ENCODE measurements at places on chromosomes 5 and 9. TPM values are rescaled to one million over a fixed set of nuclear protein-coding genes. Genes with fewer than 3 reads are reported as not detected.

DNA sequence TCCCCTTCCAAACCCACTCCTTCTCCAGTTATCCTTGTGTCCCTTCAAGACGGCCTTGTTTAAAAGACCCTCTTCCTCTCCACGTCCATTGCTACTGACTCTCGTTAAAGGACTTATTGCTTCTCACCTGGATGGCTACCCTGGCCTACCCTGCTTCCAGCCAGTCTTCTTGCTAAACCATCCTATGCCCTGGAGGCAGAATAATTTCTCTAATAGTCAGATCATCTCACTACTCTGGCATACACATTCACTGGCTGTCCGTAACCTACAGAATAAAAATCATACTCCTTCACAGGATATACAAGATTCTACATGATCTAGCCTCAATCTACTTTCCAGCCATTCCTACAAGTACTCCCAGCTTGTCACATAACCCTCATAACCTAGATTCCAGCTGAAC lies 92.6 kb downstream of the TRPM6 start:
- no peaks in the 10 kb centered on the region for H3K36me3 ChIP-seq
- H3K27me3 ChIP-seq, result peaks cover 7% of the 10 kb centered on the region
- no peak for DNase-seq
- no peaks in the 10 kb centered on the region for H3K4me1 ChIP-seq
- H3K4me3 ChIP-seq, result no peak overlapping the region

DNA sequence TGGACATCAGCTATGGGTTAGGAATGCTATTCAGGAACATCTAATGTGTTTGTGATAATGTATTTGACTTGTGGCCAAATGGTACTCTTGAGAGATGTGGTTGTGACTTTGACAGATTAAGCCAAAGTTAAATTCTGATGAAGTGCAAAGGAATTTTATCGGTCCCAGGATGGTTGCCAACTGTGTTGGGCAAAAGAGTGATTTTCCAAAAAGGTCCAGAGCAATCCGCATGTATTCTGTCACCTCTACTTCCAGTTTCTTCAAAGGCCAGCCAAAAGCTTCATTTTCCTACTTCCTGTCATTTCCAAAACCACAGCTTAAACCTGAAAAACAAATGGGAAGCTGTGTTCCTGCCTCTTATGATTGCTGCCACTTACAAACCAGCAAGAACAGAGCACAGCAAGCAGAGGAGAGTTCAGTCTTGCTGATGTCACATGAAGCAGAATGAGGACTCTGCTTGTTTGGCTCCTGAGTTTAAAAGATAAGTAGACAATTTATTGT lies 59.8 kb downstream of the MARCHF3 start:
- H3K4me3 ChIP-seq, result peak overlapping the region; percentile 19
- peak overlapping the region; percentile 98 for H3K27ac ChIP-seq
- H3K36me3 ChIP-seq, result peaks cover 4% of the 10 kb centered on the region
- no peaks in the 10 kb centered on the region for H3K27me3 ChIP-seq
- H3K4me1 ChIP-seq, result peaks cover 50% of the 10 kb centered on the region
- no peak for DNase-seq

- peak overlapping the region; percentile 94 for H3K27ac ChIP-seq
- H3K36me3 ChIP-seq, result no peaks in the 10 kb centered on the region
- H3K4me3 ChIP-seq, result peak overlapping the region; percentile 88
Measured at GRCh38 chr9:131667576-131667975, 72.3 kb downstream of the RAPGEF1 start.

The PCDHB11 gene
- total RNA-seq, result not detected

- H3K27ac ChIP-seq, result no peak overlapping the region
- H3K4me3 ChIP-seq, result no peak overlapping the region
- H3K4me1 ChIP-seq, result no peaks in the 10 kb centered on the region
- H3K36me3 ChIP-seq, result no peaks in the 10 kb centered on the region
- H3K27me3 ChIP-seq, result peaks cover 39% of the 10 kb centered on the region
Measured at GRCh38 chr9:6576987-6577386, 68.5 kb downstream of the GLDC start.

DNA sequence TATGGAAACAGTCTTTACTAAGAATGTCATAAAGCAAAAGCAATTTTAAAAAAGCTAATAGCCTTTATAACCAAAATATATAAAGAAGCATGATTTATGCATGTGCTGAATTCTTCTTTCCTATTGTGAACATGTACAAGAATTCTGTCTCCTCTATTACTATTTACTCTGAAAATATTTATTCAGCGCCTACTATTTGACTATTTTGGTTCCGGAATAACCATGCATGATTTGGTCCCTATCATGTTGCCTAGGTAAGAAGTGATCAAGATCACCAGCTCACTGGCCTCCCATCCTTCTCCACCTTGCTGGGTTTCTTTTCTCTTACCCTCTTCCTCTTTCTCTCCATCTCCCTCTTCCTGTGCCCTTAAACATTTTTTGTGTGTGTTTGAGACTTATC lies 443.8 kb downstream of the SH3GL2 start:
- no peak overlapping the region for H3K4me3 ChIP-seq
- no peaks in the 10 kb centered on the region for H3K4me1 ChIP-seq
- no peak for DNase-seq
- H3K27me3 ChIP-seq, result no peaks in the 10 kb centered on the region

The C5 gene
- 0.88 TPM for total RNA-seq

- H3K27me3 ChIP-seq, result peaks cover 5% of the 10 kb centered on the region
- H3K36me3 ChIP-seq, result no peaks in the 10 kb centered on the region
- H3K4me1 ChIP-seq, result peaks cover 26% of the 10 kb centered on the region
- no peak overlapping the region for H3K4me3 ChIP-seq
Measured at GRCh38 chr9:132806306-132806705, 71.8 kb downstream of the AK8 start.

DNA sequence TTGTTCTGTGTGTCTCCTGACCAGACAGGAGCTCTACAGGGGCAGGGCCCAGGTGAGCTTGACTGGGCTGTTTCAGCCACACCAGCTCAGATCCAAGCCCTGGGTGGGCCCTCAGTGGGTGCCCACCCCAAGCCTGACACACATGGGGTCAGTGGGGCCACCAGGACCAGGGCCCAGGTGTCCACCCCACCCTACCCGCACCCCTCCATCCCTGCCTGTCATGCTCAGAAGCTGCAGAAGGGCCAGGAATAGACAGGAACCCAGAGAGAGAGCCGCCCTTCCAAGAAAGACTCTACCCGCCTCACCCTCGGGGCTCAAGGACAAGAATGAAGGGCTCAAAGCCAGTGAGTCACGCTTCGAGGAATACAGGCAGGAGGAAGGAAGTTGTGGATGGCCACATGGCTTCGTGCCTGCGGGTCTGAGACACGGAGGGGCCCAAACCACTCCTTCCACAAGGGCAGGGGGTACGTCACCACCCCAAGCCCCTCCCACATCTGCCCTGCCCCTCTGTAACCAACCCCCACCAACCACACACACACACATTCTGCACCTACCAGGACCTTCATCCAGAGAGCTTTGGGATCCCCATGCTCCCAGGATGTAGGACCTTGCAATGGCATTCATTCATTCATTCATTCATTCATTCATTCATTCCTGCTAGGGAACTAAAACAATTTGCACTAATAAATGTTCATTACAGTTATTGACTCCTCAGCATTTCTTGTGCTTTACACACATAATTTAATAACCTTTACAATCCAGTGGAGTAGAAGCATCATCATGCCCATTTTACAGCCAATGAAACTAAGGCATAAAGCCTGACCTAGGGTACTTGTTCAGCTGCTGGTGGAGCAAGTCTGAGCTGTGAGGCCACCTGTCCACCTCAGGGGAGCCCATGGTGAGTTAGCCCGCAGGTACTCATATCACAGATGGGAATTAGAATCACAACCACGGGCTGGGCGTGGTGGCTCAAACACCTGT lies 55.9 kb upstream of the STXBP1 start:
- peak; percentile 84 for DNase-seq
- H3K4me1 ChIP-seq, result peaks cover 41% of the 10 kb centered on the region
- no peaks in the 10 kb centered on the region for H3K36me3 ChIP-seq
- H3K27ac ChIP-seq, result peak overlapping the region; percentile 94
- H3K4me3 ChIP-seq, result peak overlapping the region; percentile 80

GRCh38 chr9:91017245-91017644 lies 215.6 kb downstream of the SYK start:
- no peak for DNase-seq
- H3K4me3 ChIP-seq, result no peak overlapping the region
- peaks cover 16% of the 10 kb centered on the region for H3K4me1 ChIP-seq

The GRIA1 gene
- not detected for total RNA-seq

DNA sequence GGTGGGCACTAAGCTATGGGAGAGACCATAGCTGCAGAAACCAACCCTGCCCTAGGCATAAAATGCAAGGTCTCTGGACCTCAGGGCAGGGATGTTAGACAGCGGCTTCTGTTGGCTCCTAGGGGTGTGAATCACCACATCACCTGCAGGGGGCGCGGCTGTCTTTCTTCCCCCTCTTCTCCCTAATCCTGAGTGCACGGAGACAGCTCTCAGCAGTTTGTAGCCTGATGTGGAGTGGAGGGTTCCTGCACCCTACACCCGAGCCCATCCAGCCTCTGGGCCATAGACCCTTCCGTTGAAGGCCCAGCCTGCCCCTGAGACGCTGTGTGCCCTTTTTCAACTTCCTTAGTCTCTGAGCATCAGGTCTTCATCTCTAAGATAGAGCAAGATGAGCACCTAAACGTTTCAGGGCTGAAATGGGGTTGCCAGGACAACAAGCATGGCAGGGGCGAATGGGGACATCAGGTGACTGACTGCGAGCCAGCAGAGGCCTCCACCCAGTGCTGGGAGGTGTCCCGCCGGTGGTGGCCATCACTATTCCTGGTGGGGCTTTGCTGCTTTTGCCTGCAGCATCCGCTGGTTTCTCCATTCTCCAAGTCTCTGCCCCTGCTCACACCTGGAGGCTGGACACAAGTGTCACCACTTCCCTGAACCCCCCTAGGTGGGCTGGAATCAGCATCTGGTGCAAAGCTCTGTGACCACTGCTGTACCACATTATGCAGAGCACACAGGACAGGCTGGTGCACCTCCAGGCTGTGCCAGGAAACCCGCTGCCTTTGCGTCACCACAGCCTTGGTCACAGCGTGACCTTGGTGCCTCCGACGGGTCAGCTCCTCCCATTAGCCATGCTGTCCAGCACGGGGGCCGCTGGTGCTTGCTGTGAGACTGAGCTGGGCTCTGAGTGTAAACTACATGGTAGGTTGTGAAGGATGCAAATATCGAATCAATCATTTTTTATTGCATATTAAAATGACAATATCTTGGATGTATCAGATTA lies 2.5 kb upstream of the SEC16A start:
- peak; percentile 84 for DNase-seq
- H3K27me3 ChIP-seq, result no peaks in the 10 kb centered on the region
- peak overlapping the region; percentile 56 for H3K4me3 ChIP-seq
- peaks cover 9% of the 10 kb centered on the region for H3K36me3 ChIP-seq
- peaks cover 17% of the 10 kb centered on the region for H3K4me1 ChIP-seq
- H3K27ac ChIP-seq, result no peak overlapping the region

- H3K4me3 ChIP-seq, result no peak overlapping the region
- peaks cover 5% of the 10 kb centered on the region for H3K36me3 ChIP-seq
- H3K4me1 ChIP-seq, result no peaks in the 10 kb centered on the region
- no peak for DNase-seq
- H3K27ac ChIP-seq, result no peak overlapping the region
Measured at GRCh38 chr5:105687493-105687892, 1983.2 kb downstream of the EFNA5 start.

The PCDHGA1 gene
- 0.07 TPM for total RNA-seq

The AK3 gene
- total RNA-seq, result 25.4 TPM

GRCh38 chr5:4116834-4117233 lies 521.2 kb downstream of the IRX1 start:
- DNase-seq, result no peak
- H3K27me3 ChIP-seq, result peaks cover 10% of the 10 kb centered on the region

- H3K4me1 ChIP-seq, result no peaks in the 10 kb centered on the region
- H3K27ac ChIP-seq, result no peak overlapping the region
- H3K36me3 ChIP-seq, result no peaks in the 10 kb centered on the region
Measured at GRCh38 chr5:178525906-178526732, 64.1 kb downstream of the COL23A1 start.

Data from natural killer cell treated with Interleukin-12 subunit alpha and Interleukin-12 subunit beta and Interleukin-15 and Interleukin-18, amount 100 ng/mL, for 72 hours (primary cell).